ENCODE measurements at places on chromosomes 5 and 9.

DNA sequence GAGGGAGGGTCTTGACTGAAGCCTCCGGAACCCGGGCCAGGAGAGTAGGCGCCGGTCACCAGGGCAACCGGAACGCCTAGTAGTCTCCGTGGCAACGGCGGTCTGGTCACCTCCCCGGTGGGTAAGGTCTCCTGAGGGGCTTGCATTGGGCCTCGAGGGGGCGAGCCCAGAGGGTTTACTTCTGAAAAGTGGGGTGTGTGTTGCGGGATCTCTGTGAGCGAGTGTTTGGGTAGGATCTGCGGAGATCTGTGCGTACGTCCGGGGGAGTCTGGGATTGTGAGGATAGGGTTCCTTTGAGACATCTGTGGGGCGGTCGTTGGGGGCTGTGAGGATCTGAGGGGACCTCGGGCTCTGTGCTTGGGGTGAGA lies at the start of gene FAM221B:
FAM221B (minus strand) TSS at position 17 of the 368 bp plus-strand sequence. CDS start 2,571 bp downstream, outside the sequence.
- H3K4me1 ChIP-seq = peaks cover 71% of the 10 kb centered on the region
- DNase-seq = peak; percentile 75
- H3K27ac ChIP-seq = peak within 1 kb of the TSS; percentile 94
- H3K36me3 ChIP-seq = no peaks in the 10 kb centered on the region
- H3K4me3 ChIP-seq = peak within 1 kb of the TSS; percentile 90

DNA sequence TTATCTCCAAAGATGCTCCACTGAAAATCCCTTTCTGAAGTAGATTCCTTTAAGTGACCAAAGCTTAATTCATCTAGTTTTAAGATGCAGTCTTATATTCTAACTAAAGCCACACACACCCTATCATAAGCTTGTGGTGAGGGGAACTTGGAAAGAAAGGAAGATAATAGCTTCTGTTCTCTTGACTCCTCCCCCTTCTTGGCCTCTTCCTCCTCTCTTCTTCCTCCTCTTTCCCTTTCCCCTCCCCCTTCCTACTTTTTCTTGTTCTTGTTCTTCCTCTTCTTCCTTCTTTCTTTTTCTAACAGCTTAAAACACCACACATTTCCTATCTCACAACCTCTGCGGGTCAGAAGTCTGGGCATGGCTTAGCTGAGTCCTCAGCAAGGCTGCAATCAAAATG lies 23.5 kb downstream of the IL7R start:
- no peak overlapping the region for H3K4me3 ChIP-seq
- peaks cover 11% of the 10 kb centered on the region for H3K27me3 ChIP-seq
- H3K27ac ChIP-seq = no peak overlapping the region
- DNase-seq = no peak
- H3K36me3 ChIP-seq = no peaks in the 10 kb centered on the region

DNA sequence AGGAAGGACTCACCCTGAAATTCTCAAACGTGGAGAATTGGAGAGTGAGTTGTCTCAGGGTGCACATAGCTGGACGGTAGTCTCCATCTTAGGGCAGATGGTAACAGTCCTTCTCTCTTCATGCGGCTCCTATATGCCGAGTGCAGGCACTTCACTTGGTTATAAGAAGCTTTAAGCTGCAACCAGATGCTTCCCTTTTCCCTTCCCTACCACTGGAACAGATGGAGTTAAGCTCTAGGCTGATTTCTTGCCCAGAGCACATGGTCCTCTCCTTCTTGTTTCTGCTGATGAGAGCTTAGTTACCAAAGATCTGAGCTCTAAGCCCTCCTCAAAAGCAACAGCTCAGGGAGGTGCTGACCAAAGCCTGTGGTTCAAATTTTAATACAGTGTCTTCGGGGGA lies 355.7 kb downstream of the ARHGEF28 start:
- no peak overlapping the region for H3K4me3 ChIP-seq
- no peaks in the 10 kb centered on the region for H3K27me3 ChIP-seq
- no peak for DNase-seq
- H3K36me3 ChIP-seq = no peaks in the 10 kb centered on the region
- peaks cover 14% of the 10 kb centered on the region for H3K4me1 ChIP-seq
- no peak overlapping the region for H3K27ac ChIP-seq

DNA sequence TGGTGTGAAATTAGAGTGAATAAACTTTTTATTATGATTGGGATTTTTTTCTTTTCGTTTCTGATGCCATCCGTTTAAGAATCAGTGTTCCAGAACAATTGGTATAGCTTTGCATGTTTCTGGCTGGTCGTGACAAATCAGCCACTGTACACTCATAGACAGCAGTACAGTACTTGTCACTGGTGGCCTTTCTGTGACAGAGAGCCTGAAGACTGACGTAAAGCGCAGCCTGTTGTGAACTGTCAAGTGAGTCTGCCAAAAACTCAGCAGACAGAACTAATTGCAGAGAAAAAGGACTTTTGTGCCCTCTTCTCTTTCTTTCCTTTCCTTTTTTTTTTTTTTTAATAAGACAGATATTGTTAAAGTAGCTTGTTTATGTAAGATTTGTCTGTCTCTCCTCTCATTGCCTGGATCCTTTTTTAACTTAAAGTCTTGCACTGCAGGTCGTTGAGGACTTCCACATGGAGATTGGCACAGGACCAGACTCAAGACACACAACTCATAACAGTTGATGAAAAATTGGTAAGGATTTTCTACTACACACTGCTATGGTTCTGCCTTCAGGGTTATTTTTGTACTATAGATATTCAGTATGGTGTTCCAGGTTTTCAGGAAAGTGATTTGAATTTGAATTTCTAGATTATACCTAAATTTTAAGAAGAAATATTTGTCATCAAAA lies 42.7 kb downstream of the NDUFS4 start:
- H3K27ac ChIP-seq = peak overlapping the region; percentile 50
- H3K27me3 ChIP-seq = peaks cover 2% of the 10 kb centered on the region
- DNase-seq = no peak
- no peaks in the 10 kb centered on the region for H3K4me1 ChIP-seq
- peaks cover 51% of the 10 kb centered on the region for H3K36me3 ChIP-seq
- H3K4me3 ChIP-seq = no peak overlapping the region

DNA sequence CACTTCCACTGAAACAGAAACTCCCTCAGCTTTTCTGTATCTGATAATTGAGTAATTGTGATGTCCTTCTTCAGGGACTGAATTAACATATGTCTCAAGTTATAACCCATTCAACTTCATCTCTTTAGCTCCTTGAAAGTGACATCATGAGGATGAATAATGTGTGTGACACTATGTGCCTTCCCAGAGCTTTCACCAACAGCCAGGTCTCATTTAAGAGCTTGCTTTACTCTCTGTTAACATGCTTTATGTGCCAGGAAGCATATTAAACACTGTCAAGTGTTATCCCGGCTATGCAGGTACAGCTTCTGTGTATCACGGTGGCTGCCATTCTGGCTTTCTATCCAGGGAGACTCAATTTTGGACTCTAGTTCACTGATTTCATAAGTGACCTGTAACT lies 799.9 kb downstream of the CDH12 start:
- peak overlapping the region; percentile 72 for H3K27ac ChIP-seq
- peaks cover 15% of the 10 kb centered on the region for H3K4me1 ChIP-seq
- H3K4me3 ChIP-seq = no peak overlapping the region

GRCh38 chr5:94916619-94917018 lies 298.1 kb downstream of the SLF1 start:
- no peak overlapping the region for H3K4me3 ChIP-seq
- H3K4me1 ChIP-seq = no peaks in the 10 kb centered on the region
- H3K27ac ChIP-seq = no peak overlapping the region
- H3K27me3 ChIP-seq = peaks cover 15% of the 10 kb centered on the region
- no peaks in the 10 kb centered on the region for H3K36me3 ChIP-seq
- no peak for DNase-seq

DNA sequence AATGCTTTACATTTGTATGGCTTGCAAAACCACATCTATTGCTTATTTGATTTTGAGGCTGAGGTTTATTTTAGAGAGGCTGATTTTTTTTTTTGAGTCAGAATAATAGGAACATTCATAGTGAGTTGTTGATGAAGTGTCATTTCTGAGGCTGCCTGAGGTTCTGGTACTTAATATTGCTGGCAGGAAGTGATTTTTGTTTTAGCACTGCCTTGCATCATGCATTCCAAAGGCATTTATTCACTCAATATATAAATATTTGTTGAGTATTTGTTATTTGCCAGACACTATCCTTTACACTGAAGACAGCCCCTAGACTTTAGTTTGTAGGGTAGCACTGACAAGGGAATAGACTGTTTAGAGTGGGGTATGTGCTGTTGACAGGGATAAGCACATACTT lies 2.7 kb downstream of the RNF20 start:
- H3K4me1 ChIP-seq = peaks cover 24% of the 10 kb centered on the region
- peaks cover 9% of the 10 kb centered on the region for H3K36me3 ChIP-seq
- no peak for DNase-seq
- no peaks in the 10 kb centered on the region for H3K27me3 ChIP-seq
- no peak overlapping the region for H3K27ac ChIP-seq

DNA sequence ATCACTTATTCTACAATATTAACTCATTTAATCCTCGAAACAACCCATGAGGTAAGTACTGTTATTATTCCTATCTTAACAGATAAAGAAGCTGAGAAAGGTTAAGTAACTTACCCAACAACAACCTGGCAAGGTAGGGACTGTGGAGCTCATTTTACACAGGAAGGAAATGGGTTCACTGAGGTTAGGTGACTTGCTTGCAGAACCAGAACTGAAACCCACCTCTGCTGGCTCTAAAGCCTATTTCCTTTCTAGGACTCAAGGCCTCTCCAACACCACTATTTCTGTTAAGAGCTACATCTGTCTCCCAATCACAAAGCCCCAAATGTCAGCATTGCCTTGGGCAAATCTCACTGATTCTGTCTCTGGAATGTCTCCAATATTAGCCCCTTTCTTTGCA lies 38.9 kb upstream of the IFNK start:
- DNase-seq = no peak
- no peak overlapping the region for H3K4me3 ChIP-seq
- no peak overlapping the region for H3K27ac ChIP-seq
- H3K4me1 ChIP-seq = peaks cover 45% of the 10 kb centered on the region
- H3K27me3 ChIP-seq = no peaks in the 10 kb centered on the region
- H3K36me3 ChIP-seq = peaks cover 31% of the 10 kb centered on the region

- H3K27ac ChIP-seq = no peak overlapping the region
- H3K4me3 ChIP-seq = no peak overlapping the region
- no peaks in the 10 kb centered on the region for H3K36me3 ChIP-seq
- no peak for DNase-seq
- no peaks in the 10 kb centered on the region for H3K27me3 ChIP-seq
These were observed 42.7 kb upstream of the ZNF608 start for GRCh38 chr5:124789104-124789605.

DNA sequence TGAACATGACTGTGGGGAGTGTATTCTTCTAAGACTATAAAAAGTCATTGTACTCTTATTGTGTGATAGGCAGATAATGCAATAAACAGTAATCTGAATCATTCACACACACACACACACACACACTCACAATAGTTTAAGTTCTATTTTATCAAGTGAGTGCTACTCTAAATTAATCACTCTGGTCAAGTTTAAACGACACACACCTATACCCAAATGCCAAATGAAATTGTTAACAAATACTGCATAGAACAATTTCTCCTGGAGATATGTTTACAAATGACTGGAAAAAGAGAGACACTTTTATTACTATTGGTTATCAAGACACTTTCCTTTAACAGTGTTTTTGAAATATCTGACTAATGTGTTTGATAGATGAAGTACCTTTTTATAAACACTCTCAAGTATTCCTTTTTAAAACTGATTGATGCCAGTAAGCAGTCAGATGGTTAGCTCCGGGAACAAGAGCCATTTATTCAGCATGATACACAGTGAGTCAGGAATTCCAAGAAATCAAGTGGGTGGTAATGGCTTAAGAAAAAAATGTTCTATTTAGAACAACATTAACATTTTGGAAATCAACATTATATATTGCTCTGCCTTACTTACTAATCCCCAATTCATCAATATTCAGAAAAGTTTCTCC lies 521.6 kb upstream of the ST8SIA4 start:
- H3K4me1 ChIP-seq = no peaks in the 10 kb centered on the region
- H3K4me3 ChIP-seq = no peak overlapping the region
- peaks cover 2% of the 10 kb centered on the region for H3K27me3 ChIP-seq
- no peaks in the 10 kb centered on the region for H3K36me3 ChIP-seq
- DNase-seq = no peak

GRCh38 chr9:108743901-108744371 lies 111.8 kb downstream of the ACTL7B start:
- H3K36me3 ChIP-seq = no peaks in the 10 kb centered on the region
- no peak overlapping the region for H3K4me3 ChIP-seq
- peaks cover 11% of the 10 kb centered on the region for H3K4me1 ChIP-seq

DNA sequence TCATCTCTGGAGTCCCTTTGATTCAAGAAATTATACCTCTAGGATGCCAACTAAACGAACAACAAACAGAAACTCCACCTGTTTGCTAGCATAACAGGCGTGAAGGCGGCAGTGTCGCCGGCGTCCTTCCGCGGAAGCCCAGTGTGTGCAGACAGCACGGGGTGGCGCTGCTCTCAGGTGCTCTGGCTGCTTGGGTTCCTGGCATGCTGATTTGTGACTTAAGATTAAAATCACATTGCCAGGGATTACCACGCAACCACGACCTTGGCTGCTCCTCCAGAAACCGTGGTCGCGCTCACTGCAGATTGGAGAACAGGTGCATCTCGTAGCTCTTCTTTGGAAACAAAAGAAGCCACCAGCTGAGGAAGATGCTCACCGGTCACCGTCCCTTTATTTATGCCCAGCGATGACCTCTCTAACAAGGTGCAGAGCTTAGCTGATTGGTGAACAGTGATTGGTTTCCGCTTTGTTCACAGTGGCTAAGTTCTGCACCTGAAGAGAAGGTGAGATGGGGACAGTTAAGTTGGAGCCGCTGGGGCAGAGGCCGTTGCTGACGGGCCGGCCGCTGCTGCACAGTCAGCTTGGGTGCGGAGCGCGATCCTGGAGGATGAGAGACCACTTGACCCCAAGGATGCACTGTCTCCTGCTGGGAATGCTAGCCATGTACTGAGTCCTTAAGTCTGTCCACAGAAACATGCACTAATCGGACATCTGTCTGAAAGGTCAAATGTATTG lies 232.3 kb downstream of the FANCC start:
- peaks cover 31% of the 10 kb centered on the region for H3K4me1 ChIP-seq
- H3K4me3 ChIP-seq = no peak overlapping the region
- no peak overlapping the region for H3K27ac ChIP-seq
- no peak for DNase-seq

DNA sequence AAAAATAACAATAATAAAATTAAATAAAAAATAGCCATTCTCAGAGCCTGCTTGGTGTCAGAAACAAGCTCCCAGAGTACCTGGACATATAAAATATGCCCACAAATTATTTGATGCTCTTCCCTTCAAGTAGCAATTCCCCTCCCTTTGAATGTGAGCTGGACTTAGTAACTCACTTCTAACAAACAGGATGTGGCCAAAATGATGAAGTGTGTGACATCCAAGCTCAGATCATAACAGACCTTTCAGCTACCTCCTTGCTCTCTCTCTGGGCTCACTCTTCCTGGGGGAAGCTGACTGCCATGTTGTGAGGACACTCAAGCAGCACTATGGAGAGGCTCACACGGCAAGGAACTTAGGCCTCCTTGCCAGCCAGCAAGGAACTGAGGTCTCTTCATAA lies 69.0 kb downstream of the SPRY4 start:
- no peak overlapping the region for H3K4me3 ChIP-seq
- H3K36me3 ChIP-seq = peaks cover 6% of the 10 kb centered on the region
- peaks cover 7% of the 10 kb centered on the region for H3K4me1 ChIP-seq
- no peaks in the 10 kb centered on the region for H3K27me3 ChIP-seq
- no peak for DNase-seq
- no peak overlapping the region for H3K27ac ChIP-seq

GRCh38 chr5:158840193-158840592 lies 259.5 kb downstream of the EBF1 start:
- no peaks in the 10 kb centered on the region for H3K36me3 ChIP-seq
- H3K27ac ChIP-seq = no peak overlapping the region
- peaks cover 5% of the 10 kb centered on the region for H3K27me3 ChIP-seq
- DNase-seq = no peak
- H3K4me3 ChIP-seq = no peak overlapping the region
- H3K4me1 ChIP-seq = peaks cover 37% of the 10 kb centered on the region

GRCh38 chr9:2291980-2292704 lies 277.0 kb downstream of the SMARCA2 start:
- peak overlapping the region; percentile 62 for H3K27ac ChIP-seq
- H3K27me3 ChIP-seq = peaks cover 8% of the 10 kb centered on the region
- DNase-seq = no peak
- H3K4me1 ChIP-seq = peaks cover 30% of the 10 kb centered on the region
- no peak overlapping the region for H3K4me3 ChIP-seq
